NCI-H1105 (cell line): ENCODE measurements at places on chromosomes 6 and 20.

GRCh38 chr6:8435845-8436168 lies 462 bp upstream of the SLC35B3 start:
- no peak for DNase-seq

GRCh38 chr20:571754-572441 lies 28.3 kb upstream of the CSNK2A1 start:
- DNase-seq: no peak

GRCh38 chr6:34305982-34306708 lies 57.3 kb upstream of the SMIM29 start:
- no peak for DNase-seq

GRCh38 chr6:35164277-35164676 lies 23.1 kb upstream of the TCP11 start:
- no peak for DNase-seq

DNA sequence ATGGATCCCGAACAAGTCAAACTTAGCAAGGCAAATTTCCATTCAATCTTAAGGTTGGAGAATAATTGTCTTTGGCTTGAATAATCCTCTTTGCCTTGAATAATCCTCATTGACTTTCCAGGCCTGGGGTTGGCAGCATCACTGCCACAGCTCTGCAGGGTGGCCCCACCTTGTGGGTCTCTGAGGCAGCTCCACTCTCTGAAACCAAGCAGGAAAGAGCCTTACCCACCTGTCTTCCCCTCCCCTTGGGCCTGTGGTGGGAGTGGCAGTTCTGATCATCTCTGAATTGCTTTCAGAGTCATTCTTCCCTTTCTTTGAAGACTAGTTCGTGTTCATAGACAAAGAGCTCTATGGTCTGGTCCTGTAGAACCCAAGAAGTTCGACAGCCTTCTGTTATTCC lies 47.5 kb downstream of the KCNQ5 start:
- no peak for DNase-seq

- no peak for DNase-seq
Measured at GRCh38 chr6:107435798-107436197, 23.6 kb downstream of the PDSS2 start.

GRCh38 chr20:2118783-2119182 lies 17.2 kb downstream of the STK35 start:
- DNase-seq: no peak

GRCh38 chr6:166032366-166033200 lies 135.1 kb downstream of the TBXT start:
- no peak for DNase-seq

- no peak for DNase-seq
Measured at GRCh38 chr6:31531162-31531561, 2.4 kb downstream of the MCCD1 start.

DNA sequence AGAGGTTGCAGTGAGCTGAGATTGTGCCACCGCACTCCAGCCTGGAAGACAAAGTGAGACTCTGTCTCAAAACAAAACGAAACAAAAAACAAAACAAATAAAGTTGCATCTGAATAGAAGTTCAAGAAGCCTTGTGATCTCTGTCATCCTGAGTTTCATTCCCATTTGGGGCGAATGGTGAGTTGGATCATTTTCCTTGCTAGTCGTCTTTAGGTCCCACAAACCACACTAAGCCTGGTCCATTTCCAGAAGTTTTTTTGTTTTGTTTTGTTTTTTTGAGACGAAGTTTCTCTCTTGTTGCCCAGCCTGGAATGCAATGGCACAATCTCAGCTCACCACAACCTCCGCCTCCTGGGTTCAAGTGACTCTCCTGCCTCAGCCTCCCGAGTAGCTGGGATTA lies 33.8 kb downstream of the ZNF217 start:
- DNase-seq: no peak

- DNase-seq: no peak
Measured at GRCh38 chr6:104789770-104790190, 69.9 kb downstream of the HACE1 start.

GRCh38 chr20:45452238-45452637 lies 17.3 kb upstream of the WFDC2 start:
- no peak for DNase-seq

DNA sequence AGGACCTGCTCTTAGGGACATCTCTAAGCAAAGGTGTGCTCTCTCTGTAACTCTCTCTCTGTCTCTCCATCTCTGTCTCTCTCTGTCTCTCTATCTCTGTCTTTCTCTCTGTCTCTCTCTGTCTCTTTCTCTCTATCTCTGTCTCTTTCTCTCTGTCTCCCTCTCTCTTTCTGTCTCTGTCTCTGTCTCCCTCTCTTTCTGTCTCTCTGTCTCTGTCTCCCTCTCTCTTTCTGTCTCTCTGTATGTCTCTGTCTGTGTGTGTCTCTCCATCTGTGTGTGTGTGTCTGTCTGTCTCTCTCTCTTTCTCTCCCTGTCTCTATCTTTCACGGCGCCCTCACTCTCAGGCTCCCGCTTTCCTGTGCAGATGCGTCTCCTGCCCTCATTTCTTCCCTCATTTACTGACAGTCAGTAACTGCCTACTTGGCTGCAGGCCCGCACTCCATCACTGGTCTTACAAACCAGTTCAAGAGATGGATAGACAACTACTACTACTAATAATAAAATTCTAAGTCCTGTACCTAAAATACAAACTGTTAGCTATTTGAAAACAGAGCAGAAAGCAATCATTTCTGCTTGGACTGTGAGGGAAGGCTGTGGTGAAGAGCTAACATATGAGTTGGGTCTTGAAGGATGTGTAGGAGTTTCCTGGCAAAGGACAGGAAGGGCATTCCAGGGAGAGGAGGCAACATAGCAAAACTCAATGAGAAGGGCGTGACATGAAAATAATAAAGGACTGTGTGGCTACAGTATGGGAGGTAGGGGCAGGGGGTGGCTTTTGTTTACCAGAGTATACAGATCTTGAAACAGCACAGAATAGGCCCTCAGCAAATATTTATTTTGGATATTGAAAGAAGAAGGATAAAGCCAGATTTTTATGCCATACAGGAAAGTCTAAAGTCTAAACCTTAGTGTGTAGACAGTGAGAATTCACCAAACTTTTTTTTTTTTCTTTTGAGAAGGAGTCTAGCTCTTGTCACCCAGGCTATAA lies 67.8 kb upstream of the TAB2 start:
- DNase-seq: no peak

GRCh38 chr20:51592564-51592963 lies 50.0 kb upstream of the NFATC2 start:
- DNase-seq: no peak

GRCh38 chr6:31267651-31268368 lies 4.1 kb downstream of the HLA-C start:
- DNase-seq: no peak

DNA sequence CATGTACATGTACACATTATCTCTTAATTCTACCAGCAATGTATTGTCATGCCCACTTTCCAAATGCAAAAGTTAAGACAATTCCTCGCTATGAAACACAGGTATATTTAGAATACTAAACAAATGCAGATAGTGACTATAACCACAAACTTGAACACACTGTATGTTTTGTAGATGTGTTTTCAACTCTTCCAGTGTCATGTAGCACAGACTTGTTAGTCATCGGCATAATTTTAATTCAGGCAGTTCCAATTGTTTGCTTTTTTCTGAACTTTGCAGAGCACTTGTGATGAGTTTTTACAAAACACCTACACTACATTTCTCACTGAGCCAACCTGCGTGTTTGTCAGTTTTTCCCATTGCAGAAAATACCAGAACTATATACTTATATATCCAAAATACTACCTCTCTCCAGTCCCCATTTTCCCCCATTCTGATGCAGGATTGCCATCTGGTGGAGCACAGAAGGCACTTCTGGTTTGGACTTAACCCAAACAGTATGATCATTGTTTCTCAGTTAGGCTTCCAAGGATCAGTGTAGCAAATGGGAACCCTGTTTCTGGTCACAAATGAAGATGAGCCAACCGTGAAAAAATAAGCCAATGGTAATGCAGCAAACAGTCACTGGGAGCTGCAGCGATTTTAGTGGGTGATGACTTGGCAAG lies 143.4 kb downstream of the ADGRB3 start:
- DNase-seq: peak; percentile 54

DNA sequence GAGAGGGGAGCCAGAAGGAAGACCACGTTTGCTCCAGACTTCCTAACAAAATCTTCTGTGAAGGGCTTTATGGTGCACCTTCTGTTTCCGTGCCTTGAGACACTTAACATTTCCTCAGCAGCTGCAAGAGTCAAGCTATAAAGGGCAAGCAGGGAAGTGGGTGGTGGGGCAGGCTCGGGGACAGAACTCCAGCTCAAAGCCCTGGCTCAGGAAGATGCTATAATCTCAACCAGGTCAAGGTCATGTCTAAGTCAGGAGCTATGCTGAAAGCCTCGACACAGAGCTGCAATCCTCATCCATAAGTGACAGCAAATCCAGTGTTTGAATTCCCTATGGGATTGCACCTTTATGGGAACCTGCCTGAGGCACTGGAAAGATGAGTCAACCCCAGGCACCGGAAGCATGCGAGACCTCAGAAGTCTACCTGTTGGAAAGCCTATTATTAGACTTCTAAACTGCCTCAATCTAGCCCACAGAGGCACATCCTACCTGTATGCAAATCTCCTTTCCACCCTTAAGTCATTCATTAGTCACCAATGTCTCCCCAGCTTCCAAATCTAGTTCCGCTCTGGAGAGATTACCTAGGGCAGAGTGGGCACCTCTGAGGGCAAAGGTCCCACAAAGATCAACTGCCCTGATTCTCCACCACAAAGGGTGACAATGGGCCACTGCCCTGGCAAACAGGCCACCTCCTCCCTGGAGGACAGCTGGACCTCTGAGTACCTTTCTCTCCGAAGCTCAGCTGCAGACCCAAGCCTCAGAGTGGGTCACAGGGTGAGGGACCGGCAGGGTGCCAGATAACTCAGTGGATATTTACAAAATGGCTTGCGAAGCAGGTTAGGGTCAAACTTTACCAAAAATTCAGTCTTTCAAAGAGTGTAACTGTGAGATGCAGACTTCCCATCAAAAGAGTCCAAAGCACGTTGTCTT lies 287.0 kb downstream of the CDC5L start:
- DNase-seq: no peak

DNA sequence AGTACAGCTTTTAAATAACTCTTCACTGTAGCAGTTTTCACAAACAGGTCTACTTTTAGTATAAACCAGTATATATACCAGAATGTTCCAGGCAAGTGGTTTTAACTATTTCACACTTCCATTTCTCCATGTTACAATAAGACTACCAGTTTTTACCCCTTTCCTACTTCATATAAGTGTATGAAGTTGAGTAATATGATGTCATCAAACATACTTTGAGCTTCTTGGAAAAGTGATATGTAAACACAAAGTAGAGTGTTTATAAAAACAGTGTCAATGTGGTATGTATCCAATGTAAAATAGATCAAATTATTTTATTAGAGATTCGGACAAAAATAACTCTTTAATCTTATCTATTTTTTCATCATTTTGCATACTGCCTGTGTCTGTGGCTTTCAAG lies 2.5 kb upstream of the PAQR8 start:
- DNase-seq: no peak

DNA sequence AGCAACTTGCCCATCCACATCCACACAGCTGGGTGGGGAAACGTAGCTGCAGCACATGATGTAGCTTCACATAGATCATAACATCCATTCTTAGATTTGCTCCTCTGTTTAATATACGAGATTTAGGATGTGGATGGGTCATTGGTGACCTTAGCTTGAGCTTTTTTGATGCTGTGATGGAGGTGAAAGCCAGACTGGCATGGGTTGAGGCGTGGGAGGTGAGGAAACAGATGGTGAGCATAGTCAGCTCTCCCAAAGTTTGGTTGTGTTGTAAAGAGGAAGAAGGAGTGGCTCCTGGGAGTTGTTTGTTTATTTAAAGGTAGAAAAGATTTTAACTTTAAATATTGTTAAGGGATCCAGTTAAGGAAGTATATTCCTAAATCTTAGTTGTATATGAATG lies 5.3 kb downstream of the ARFGEF2 start:
- DNase-seq: no peak

GRCh38 chr6:45666846-45667245 lies 289.1 kb upstream of the SUPT3H start:
- DNase-seq: no peak

DNA sequence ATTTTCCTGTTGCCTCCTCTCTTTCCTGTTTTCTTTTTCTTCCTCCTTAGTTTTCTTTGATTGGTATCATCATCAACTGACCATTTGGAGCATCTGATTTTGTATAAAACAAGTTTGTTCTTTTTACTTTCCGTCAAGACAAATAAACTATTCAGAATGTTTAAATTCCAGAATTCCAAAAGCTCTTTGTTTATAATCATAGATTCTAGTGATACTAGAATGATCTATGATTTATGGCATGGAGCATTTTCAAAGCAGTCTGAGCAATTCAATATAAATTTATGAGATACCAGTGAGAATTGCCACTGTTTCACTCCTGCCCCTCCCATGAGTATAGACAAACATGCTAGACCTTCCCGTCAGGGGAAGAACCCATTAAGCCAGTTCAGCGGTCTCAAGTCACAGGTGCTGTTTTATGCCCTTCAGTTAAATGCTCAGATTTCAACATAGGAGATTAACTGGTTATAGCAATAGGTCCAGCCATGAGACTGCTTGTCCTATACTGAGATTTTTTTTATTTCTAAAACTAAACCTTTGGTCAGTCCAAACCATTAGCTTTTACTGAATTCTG lies 60.7 kb downstream of the GRIK2 start:
- no peak for DNase-seq

- no peak for DNase-seq
Measured at GRCh38 chr6:32439602-32440214, at the start of gene HLA-DRA. Gene HLA-DRA, plus strand, starts transcription at chr6:32439887. Its CDS starts 64 bp downstream, at chr6:32439951.

- DNase-seq: no peak
Measured at GRCh38 chr20:60056407-60057122, 98.3 kb downstream of the CDH26 start.

DNA sequence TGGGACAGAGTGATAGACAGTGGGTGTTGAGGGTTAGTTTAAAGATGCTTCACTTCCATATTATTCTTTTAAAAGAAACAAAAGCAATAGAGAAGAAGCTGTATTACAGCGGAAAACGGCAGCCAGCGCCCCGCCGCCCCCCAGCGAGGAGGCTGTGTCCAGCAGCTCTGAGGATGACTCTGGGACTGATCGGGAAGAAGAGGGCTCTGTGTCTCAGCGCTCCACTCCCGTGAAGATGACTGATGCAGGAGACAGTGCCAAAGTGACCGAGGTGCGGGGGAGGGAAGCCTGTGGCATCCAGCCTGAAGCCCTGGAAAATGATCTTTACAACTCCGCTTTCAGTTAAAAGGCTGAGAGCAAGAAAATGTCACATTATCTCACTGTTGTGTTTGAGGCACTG lies 100.2 kb downstream of the FIG4 start:
- DNase-seq: no peak

GRCh38 chr20:5316188-5317158 lies at the start of gene PROKR2:
Gene PROKR2, minus strand, starts transcription at chr20:5316954. Its CDS starts 2,585 bp downstream, at chr20:5314369.
- no peak for DNase-seq

- no peak for DNase-seq
Measured at GRCh38 chr6:71404967-71405278, 116.3 kb downstream of the OGFRL1 start.

GRCh38 chr20:36881331-36881730 lies 5.4 kb downstream of the TLDC2 start:
- no peak for DNase-seq
